Renal pelvis (tissue), 12 donors: ENCODE measurements at places on chromosomes 16 and 17. TPM values are rescaled to one million over a fixed set of nuclear protein-coding genes. Genes with fewer than 3 reads are reported as not detected.

Gene CTRB2
- 0.10 TPM for polyA plus RNA-seq

DNA sequence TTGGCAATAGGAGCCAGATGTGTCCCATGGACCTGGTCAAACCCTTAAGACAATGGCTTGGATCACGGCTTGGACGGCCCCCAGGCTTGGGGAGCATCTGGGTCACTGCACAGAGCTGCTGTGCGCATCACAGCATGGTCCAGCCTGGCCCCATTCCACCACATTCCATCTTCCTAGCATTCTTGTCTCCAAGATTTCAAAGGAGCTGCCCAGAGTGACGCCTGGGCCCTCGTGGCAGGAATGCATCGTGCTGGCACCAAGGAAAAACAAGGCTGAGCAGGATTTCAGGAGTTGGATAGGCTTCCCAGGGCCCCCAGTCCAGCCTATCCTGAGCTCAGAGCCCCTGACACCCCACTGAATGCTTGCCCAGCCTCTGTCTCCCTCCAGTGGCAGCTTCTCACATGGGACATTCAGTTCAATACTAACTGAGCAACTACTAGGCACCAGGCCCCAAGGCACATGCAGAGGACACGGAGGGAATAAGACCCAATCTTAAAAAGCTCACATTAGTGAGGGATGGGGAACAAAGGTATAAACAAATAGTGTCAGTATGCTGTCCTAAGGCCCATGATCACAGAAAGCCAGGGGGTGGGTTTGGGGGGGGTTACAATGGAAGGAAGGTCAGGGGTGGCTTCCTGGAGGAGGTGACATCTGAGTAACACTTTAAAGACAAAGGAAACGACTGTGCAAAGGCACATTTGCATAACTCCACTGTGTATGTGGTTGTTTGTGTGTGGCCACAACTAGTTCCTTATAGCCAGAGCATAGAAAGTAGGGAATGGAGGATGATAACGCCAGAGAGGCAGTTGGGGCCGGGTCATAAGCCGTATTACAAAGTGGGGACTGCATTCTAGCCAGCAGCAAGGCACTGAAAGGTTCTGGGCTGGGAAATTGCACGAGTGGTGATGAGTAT is 34.1 kb downstream of the TK2 start:
- no peak for DNase-seq

Gene UNC45B
- polyA plus RNA-seq: 0.16 TPM

DNA sequence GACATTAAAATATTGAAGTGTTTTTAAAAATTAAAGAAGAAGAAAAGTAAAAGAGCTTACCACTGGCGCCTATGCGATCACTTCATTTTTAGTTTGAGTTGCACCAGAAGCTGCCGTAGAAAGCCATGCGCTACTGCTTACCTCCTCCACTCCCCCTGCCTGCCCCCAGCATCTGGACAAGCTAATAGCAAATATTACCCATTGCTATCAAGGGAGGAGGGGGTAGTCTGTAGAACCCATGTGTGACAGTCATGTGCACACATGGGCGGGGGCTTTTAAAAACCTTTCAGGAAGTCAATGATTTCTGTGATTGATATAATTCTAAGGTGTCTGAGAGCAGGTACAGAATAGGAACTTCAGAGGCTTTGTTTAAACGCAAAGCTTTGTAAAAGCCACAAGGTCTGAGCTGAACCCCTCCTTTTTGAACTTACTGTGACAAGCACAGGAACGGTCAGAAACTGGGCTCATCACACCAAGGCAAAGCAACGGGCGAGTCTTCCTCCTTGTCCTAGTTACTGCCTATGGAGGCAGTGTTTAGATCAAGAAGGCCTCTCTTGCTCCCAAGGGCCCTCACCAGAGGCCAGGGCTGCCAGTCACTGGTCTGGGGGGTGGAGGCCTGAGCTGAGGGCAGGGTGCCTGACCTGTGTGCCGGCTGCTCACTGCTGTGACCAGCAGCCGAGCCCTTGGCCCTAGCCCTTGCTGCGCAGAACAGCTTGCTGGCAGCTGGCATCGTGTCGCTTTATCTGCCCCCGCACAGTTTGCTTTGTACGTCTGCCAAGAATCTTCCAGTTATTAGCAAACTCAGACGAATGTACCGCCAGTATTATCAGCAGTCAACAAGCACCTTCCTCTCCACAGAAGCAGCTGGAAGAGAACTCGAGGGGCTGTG is 15.0 kb downstream of the GINS2 start:
- DNase-seq: no peak

- DNase-seq: no peak
Observed at GRCh38 chr16:89712274-89712781, 8.4 kb downstream of the VPS9D1 start.

Gene KRT33B
- polyA plus RNA-seq: not detected

GRCh38 chr16:31373235-31373634 is 18.3 kb downstream of the ITGAX start:
- DNase-seq: no peak

- no peak for DNase-seq
Observed at GRCh38 chr16:68488554-68488953, 40.2 kb upstream of the SMPD3 start.

- no peak for DNase-seq
Observed at GRCh38 chr17:75365009-75365930, 40.2 kb downstream of the GRB2 start.

DNA sequence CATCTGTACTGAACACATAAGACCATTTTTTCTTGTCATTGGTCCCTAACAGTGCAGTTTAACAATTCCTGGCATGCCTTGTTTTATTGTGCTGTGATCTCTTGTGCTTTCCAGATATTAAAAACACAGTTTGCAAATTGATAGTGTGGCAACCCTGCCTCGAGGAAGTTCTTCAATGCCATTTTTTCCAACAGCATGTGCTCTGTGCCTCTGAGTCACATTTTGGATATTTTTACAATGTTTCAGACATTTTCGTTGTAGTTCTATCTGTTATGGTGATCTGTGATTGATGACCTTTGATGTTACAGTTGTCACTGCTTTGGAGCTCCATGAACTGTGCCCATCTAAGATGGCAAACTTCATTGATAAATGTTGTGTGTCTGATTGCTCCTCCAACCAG is 66.2 kb downstream of the GOSR1 start:
- no peak for DNase-seq

DNA sequence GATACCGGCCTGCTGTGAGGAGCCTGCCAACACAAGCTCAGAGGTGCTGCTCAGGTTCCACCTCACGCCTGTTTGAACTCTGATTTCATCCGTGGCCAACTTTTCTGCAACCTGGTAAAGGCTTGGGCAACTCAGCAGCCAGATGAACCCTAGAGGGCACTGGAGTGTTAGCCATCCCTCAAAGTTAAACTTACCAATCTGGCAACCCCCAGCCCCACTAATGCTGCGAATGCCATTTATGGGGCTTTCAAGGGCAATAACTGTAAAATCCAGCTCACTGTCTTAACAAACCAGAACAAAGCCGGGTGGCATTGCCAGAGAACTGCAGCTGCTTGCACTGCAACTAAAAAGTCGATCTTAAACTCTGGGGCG is 105.5 kb downstream of the AXIN2 start:
- DNase-seq: peak; percentile 54

Gene CCL17
- not detected for polyA plus RNA-seq

GRCh38 chr17:9446528-9446927 is 129.1 kb downstream of the STX8 start:
- no peak for DNase-seq

- no peak for DNase-seq
Observed at GRCh38 chr17:72878975-72879660, 213.4 kb downstream of the SLC39A11 start.

Gene ALOX12
- 3.7 TPM for polyA plus RNA-seq
